ENCODE measurements at places on chromosomes 2 and 18.

DNA sequence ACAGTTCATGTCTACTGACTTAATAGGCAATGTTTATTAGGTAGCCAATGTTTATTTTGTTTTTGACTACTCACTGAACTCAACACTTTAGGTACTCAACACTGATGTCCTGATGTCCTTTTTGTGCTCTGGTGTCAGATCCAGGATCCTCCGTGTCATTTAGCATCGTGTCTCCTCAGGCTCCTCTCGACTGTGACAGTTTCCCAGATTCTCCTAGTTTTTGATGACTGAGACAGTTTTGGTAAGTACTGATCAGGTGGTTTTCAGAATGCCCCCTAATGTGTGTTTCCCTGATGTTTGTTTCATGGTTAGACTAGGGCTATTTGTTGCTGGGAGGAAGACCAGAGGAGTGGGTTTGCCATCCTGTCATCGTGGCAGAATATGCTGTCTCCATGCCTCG is 719.7 kb upstream of the SOX11 start:
- DNase-seq: no peak

- no peak for DNase-seq
These were observed 8.0 kb downstream of the ATP8B1 start for GRCh38 chr18:57794951-57795728.

DNA sequence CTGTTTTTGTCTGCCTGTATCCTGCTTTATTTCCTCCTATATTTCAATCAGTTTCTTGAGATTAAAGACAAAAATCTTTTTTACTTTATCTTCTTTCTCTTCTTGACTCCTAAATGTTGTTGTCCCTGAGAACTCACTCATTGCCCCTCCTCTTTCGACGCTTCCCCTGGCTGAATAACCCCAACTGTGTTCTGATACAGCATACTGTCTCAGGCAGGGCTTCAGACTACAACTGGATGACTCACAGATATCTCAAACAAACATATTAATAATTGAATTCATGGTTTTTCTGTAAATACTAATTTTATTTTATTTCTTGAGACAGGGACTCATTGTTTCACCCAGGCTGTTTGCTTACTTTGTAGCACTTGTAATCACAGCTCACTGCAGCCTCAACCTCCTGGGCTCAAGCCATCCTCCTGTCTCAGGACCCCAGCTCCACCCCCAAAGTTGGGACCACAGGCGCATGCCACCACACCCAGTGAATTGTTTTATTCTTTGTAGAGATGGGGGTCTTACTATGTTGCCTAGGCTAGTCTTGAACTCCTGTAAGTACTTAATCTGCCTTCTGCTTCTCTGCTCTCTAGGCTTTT is 9.4 kb downstream of the ITGAV start:
- DNase-seq: no peak

- no peak for DNase-seq
These were observed 16.5 kb downstream of the DYNC1I2 start for GRCh38 chr2:171703574-171704347.

GRCh38 chr2:145801210-145801609 is 1281.3 kb upstream of the ZEB2 start:
- no peak for DNase-seq

- peak; percentile 19 for DNase-seq
These were observed 228.4 kb upstream of the COPS8 start for GRCh38 chr2:236857246-236857645.

DNA sequence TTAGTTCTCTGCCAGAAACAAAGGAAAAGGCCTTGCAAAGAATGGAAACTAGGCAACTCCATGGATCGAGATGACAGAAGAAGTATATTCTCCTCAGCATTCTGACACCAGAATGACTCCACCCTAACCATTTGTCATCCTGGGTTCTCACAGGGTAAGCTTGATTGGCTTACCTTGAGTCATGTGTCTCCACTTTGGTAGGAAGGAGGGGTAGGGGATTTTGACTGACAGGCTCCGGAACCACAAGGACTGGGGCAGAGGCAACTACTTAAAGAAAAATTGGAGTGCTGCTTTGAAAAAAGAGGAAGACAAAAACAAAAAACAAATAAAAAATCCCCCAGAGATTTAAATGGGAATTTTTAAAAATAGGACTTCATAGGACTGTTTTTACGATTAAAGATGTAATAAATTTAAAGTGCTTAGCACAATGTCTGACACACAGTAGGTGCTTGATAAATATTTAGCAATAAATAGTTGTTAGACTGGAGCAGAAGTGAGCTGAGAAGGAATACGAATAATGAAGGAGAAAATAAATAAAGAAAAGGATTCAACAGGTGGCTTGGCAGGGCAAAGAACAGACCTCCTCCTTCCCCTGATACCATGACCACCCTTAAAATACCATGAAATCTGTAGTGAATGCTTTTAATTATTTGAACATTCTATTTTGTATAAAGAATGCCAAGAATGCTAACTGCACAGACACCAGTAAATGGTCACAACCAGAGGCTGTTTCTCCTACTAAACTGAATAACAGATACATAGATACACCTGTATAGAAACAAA is 230.2 kb downstream of the CDCA7 start:
- no peak for DNase-seq

DNA sequence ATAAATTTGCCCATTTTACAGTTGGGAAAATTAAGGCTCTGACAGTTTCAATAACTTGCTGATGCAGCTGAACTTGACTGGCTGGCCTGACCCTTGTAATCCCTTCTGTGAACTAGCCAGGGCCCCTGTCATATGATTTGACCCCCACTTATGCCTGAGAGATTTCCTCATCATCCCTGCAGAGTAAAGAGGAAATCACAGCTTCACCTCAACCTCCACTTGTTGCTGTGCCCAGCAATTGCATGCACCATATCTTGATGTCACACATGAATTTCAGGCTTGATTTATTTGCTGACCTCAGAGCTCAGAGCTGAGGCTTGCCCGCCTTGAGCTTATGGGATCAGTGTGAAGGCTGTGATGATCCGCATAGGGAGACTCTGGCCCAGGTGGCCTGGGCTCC is 108.1 kb downstream of the ACOXL start:
- DNase-seq: no peak

GRCh38 chr2:231347638-231348037 is 47.9 kb upstream of the B3GNT7 start:
- DNase-seq: no peak

- DNase-seq: no peak
These were observed 159.1 kb upstream of the PIEZO2 start for GRCh38 chr18:11308499-11308898.

- no peak for DNase-seq
These were observed 164.7 kb upstream of the MSH6 start for GRCh38 chr2:47618272-47618552.

DNA sequence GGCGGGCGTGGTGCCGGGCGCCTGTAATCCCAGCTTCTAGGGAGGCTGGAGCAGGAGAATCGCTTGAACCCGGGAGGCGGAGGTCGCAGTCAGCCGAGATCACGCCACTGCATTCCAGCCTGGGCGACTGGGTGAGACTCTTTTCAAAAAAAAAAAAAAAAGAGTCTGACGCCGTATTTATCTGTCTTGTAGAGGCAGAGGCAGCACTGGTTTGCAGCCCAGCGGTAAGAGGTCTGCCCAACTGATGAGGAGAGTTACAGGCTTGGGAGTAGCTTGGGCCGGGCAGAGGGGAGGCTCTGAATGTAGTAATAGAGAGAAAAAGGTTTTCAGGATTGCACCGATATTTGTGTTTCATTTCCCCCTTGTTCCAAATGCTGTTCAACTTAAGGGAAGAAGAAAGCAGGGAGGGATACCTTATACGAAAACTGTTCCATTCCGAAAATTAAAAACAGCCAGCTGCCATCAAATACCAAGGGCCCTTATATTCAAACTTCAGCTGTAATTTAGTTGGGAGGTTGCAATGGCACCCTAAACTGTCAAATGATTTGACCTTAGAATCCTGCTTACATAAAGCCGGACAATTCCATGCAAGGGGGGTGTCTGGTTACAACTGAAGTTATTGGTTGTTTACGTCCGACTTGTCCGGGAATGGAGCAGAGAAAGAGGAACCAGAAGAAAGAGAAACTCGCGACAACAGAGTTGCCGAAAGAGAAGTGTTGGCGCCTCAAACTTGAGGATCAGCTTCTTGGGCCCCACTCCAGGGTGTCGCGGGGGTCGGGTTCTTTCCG is 9.2 kb upstream of the SP9 start:
- DNase-seq: no peak

DNA sequence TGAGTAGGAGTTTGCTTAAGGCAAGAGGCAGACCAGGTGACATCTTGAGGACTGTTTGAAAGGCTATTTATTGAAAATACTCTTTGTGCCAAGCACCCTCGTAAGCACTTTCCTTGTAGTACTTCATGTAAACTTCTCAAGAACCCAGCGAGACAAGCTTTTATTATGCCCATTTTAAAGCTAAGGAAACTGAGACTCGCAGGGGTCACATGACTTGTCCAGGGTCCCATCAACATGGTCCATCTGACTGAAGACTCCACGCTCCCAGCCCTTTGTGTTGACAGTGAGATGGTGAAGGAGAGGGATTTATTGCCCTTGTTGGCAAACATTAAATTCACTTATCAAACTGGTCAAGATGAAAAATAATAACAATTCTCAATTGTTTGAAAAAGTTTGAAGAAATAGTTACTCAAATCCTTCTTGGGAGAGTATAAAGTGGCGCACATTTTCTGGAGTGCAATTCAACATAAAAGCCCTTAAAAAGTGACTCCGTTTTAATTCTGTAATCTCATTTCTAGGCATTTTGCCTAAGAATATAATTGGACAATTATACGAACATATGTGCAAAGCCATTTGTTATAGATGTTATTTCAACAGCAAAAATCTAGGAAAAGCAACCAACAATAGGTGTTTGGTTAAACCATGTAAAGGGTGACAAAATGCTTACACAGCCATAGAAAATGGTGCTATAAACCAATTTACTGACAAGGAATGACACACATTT is 270.5 kb upstream of the NCKAP5 start:
- no peak for DNase-seq

DNA sequence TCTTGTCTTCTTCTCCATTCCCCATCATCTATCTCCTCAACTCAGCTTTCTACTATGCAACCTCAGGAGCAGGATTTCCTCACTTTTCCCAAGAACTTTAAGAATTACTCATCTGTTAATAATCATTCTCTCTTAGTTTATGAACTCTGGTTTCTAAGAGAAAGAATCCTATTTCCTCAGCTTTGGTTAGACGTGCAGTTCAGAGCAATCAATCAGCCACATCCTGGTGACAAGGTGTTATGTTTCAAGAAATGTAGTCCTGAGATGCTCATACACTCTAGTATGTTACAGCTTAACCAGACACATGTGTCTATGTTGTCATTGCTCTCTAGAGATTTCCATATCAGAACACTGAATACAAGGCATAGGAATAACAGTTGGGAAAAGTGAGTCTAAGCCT is 277.9 kb downstream of the MBD2 start:
- no peak for DNase-seq

- DNase-seq: no peak
These were observed 192.7 kb upstream of the ITGA4 start for GRCh38 chr2:181264441-181264840.

GRCh38 chr2:6724605-6725140 is 141.0 kb downstream of the CMPK2 start:
- DNase-seq: no peak

GRCh38 chr2:73078457-73079411 is 7.2 kb upstream of the SFXN5 start:
- DNase-seq: no peak

GRCh38 chr2:165410276-165410675 is 59.2 kb upstream of the CSRNP3 start:
- DNase-seq: no peak

DNA sequence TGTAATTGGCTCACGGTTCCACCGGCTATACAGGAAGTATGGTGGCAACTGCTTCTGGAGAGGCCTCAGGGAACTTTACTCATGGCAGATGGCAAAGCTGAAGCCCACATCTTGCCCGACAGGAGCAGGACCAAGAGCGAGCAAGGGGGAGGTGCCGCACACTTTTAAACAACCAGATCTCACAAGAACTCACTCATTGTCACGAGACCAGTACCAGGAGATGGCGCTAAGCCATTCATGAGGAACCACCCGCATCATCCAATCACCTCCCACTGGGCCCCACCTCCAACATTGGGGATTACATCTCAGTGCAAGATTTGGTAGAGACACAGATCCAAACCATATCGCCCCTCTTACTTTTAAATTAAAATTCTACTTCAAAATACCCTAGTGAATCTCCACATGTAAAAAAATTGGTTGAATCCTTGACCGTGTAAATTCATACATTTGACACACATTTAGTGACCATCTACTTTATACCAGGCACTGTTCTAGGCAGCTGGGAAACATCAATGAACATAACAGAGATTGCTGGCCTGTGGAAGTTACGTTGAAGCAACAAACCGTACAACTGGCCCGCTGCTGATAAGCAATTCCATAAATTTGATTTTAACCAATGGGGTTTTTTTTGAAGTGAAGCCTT is 87.6 kb downstream of the ALPK2 start:
- DNase-seq: no peak

Data from activated CD8-positive, alpha-beta memory T cell treated with anti-CD3 and anti-CD28 coated beads, Interleukin-2, amount 10 ng/mL, durations not matched to agents 7 days and 5 days (primary cell).